ENCODE measurements at places on chromosomes 2 and 18. TPM values are rescaled to one million over a fixed set of nuclear protein-coding genes. Genes with fewer than 3 reads are reported as not detected.
A peak's percentile ranks its signal among the peaks of the same experiment; 100 is the strongest.

WNT6 gene
- 0.15 TPM for total RNA-seq

PLB1 gene
- total RNA-seq: 0.34 TPM

DNA sequence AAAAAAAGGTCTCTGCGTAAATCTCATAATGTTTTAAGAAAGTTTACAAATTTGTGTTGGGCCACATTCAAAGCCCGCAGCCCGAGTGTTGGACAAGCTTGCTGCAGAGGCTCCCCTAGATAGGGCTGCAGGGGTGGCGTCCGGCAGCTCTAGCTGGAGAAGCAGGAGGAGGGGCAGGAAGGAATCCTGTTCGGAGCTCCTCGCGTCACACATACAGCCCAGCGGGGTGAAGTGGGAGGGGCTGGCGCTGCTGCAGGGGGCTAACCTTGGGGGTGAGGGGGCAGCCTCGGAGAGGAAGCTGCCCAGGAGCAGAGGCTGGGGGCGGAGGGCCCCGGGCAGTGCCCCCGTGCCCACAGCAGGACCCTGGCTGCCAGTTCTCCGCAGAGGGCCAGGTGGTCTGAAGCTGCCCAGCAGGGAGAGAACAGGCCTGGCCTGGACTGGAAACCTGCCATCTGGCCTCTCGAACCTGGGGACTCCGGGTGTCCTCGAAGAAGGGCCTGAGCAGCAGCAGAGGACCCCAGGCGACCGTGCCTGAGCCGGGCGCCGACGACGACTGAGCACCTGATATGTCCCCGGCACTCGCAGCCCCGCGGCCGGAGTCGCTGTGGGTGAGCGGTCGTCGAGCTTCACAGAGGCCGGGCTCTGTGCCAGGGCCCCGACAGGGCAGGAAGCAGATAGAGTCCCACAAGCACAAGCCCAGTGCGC, 2.6 kb upstream of the GPR35 start:
- no peak for DNase-seq

DNA sequence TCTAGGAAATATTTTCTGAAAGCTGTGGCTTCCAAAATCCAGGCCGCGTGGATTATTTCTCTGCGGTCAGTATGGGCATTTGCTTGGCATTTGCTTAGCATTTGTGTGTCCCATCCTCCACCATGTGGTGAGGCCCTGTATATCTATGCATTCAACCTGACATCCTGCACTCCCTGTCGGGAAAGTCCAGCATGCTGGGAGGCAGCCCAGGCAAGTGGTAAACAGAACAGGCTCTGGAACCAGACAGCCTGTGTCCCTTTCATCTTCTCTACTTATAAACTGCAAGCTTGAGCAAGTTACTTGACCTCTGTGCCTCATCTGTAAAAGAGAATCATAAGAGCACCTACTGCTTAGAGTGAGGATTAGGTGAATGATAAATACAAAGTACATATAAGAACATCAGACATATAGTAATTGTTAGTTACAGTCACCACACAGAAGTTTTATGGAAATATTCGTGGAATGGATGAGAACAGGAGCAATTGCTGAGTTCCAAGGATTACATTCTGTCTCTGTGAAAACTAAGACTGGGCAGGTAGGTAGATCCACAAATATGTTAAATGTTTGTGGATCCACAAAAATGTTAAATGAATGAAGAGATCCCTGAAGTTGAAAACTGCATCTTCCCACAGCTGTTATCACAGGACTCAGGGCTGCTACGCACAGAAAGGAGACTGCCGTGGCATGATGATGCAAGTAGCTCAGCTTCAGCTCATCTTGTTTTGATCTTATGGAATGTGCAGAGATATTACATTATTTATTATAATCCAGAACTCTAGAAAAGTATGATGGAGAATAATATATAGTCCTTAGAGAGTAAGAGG, 317.0 kb upstream of the MMADHC start:
- no peak for DNase-seq

DNA sequence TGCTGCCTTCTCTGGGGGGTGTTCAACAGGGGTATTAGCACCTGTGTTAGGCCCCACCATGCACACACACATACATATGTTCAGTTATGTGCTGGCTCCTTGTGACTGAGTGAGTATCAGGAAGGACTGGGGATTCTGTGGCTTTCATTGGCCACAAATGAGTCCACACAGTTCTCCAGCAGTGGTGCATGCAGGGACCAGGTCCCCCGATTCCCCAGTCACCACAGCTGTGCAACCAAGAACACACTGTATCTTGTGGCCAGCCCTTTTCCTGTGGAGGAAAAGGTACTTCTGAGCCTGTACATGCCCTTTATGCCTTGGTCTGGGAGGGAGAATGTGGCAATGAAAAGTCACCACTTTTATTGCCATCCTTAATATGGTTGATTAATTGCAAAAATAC, 74.9 kb upstream of the KLF7 start:
- no peak for DNase-seq

DNA sequence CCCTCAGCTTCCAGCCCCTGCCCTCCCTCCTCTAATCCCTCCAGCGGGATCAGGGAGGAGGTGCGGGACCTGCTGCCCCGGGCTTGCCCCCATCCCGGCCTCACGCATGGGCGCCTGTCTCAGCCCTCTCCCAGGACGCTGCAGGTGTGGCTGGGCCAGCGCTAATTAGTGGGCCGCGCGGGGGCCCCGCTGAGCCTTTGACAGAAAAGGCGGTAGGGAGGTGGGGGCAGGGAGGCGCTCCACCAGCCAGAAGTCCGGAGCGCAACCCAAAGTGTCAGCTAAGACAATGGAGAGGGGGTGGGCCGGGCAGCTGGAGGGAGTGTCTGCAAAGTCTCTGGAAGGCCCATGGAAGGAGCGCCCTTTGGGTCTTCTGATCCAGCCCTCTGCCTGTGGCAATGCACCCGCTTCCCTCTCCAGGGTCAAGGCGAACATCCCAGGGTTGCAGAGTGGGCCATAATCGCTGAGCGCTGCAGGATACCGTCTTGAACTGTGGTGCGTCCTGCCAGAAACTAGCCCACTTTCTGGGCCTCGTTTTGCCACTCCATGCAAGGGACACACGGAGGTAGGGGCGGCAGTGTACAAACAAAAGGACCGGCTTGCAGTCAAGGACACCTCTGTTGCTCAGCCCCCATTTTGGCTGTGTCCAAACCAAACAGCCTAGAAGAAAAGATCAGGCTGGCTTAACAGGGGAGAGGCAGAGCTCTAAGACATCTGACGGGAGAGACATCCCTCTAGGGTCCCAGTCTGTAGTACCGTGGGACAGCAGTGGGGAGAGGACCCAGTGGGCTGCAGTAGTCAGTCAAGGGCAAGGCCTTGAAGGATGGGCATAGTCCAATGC, 3.5 kb downstream of the ATP6V1B1 start:
- no peak for DNase-seq

DLX2 gene
- total RNA-seq: not detected

- DNase-seq: peak; percentile 82
Observed at GRCh38 chr2:74439803-74440377, 1.8 kb downstream of the RTKN start.

- DNase-seq: no peak
Observed at GRCh38 chr2:177058747-177059146, 153.8 kb upstream of the HNRNPA3 start.

DNA sequence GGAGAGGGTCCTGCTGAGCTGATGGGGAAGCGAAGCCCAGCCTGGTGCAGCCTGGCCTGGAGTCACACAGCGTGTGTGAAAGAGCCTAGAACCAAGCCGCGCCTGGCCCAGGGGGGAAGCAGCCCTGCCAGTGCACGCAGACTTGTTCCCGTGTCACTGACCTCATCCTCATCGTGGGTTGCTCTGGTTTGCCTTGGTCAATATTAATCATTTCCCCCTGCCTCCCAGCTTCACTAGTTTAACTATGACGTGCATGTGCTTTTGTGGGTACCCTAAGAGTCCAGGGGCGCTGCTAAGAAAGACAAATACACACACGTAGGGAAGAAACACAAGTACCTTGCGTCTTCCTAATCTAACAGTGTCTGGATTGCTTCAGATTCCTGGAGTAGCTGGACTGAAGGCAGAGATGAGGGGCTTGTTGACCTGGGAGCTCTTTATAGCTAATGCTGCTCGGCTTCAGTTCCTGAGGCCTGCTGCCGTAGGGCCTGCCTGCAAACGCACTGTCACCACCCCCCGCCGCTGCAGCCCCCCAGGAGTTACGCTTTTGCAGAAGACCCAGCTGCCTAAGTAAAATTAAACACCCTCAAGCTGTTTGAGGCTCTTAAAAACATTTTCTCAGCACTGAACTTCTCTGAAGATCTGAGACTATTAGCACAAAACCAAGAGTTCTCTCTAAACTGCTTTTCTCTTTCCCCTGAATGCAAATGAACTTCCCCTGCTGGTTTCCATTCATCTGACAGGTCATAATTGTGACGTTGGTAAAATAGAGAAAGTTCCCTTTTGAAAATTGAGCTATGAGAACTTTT, 159.2 kb downstream of the FAM210A start:
- peak; percentile 27 for DNase-seq

DNA sequence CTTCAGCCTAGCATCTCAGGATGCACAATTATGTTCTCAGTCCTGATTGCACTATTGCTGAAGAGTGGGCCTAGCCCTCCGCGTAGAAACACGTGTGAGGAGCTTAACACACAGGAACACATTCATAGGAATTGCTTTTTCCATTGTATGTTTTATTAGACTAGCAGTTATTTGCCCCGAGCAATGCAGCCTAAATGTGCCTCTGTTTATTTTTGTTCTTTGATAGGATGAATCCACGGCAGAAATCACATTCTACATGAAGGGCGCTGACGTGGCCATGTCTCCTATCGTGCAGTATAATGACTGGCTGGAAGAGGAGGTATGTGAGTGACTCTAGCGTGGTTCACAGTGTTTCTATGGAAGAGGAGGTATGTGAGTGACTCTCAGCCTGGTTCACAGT, 65.9 kb upstream of the NFATC1 start:
- no peak for DNase-seq

DNA sequence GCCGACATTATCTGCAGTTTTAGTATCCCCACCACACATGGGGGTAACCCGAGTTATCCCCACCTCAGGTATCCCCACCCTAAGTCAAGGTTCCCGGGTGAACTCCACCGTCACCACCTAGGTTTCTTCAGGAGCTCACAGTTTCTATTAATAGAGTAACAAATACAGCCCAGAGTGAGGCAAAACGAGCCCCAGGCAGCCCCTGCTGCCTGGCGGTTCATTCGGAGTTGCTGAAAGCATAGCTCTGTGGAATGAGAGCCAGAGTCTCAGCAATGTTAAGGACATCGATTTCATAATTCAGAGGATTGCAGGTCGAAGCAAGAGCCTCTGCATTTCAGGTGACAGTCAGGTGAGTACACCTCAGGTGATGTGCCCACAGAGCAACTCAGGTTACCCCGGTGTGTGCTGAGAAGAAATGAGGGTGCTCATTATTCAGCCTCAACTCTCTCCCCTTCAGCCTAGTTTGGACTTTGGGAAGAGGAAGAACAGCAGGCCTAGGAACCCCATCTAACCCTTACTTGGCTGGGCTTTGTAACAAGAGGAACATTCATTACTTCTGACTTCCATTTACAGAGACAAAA, 10.7 kb downstream of the SATB2 start:
- no peak for DNase-seq

SCTR gene
- total RNA-seq: 0.56 TPM

DNA sequence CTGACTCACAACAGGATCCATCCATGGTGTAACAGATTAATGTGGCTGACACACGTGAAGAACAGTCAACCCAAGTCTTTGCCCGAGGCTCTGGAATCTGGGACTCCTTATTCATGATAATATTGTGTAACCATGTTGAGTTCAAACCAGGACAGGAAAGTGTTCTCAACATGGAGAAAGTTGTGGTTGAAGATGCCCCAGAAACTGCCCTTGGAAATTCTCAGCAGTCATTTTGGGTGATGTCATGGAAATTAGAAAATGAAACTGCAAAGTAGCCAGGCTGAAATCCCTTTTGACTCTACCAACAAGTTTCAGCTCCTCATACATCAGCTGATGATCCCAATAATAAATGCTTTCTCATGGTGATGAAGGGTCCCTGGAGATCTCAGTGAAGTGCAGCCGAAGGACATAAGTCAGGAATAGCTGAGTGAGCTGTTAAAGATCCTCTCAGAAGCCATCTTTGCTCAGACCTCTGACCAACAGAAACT, 307.7 kb downstream of the TNS1 start:
- no peak for DNase-seq

NCKAP5 gene
- total RNA-seq: 4.3 TPM

DNA sequence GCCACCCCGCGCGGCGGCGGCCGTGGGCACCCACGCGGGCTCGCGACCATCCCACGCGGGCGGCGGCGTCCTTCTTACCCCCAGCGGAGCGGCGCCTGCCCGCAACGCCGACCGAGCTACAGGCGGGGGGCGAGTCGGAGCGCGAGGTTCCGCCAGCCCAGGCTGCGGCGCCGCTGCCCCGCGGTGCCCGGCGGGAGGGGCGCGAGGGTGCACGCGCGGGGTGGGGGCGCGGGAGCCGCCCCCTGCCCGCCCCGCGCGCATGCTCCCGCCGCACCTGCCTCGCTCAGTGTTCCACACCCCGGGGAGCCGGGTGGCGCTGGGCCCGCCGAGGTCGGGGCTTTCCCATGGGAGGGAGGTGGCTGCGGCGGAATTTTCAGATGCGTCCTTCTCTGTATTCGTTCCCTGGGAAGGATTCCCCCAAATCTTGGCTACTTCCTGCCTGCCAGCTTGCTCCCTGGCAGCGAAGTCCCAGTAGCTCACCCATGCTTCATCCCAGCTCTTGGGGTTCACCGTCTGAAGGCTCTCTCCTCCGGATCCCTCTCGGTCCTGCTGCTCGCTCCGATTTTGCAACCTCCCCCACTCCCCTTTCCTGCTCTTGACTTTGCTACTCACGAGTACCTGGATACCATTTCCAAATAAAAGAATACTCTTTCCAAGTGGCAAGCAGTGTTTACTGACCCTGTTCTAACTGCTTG, at the start of gene L3MBTL4:
L3MBTL4 (minus strand) TSS at position 189 of the 695 bp plus-strand sequence. CDS start 103,286 bp downstream, outside the sequence.
- peak; percentile 31 for DNase-seq

GRCh38 chr18:55449412-55450140, 138.4 kb downstream of the TCF4 start:
- no peak for DNase-seq

GRCh38 chr2:164538240-164538866, 82.9 kb downstream of the GRB14 start:
- no peak for DNase-seq

Data from heart right ventricle (tissue), 16 donors.